ENCODE measurements at places on chromosomes 1 and 21.

DNA sequence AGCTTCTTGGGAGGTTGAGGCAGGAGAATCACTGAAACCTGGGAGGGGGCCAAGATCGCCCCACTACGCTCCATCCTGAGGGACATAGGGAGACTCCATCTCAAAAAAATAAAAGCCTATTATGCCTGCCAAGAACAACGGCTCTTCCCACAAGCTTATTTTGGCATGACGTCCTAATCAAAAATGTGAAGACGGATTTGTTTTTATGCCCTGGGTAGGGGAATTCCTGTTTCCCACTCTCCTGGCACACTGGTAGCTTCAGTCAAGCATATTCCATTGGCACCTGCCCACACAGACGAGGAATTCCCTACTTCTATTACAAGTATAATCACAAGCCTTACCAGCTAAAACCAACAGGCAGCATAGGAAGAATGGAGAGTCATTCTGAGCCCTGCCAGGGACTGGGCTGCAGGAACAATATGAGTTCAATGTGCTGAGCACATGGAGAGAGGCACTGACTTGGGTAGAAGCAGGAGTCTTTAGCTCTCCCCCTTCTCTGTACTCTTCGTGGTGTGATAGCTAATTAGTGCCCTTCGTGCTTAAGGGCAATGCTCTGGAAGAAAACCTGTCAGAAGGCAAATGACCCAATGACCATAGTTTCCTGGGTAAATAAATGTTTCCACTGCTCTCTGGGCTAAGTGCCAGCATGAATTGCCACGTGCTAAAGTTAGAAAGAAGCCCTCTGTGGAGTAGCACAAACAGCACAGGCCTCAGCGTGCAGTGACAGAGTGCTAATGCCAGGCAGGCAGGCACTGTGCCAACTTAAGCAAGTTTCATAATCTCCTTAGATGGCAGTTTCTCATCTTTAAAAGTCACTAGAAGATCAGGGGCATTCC is 16.8 kb downstream of the TNFSF4 start:
- no peak for DNase-seq

DNA sequence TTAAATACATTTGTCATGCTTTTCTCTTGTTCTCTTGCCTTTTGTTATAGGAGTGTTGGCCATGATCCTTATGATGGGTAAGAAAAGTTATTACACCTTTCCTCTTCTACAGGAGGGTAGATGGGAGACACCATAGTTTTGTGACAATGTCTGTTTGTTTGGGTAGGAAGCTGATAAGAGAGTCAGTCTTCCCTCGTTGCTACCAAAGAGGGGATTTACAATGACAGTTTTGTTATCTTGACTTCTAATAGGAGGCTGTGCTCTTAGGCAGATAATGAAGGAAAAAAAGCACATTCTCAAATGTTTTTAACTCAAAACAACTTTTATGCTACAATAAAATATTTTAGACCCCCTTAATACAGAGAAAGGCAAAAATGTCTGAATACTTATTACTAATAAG is 48.0 kb upstream of the WLS start:
- DNase-seq: no peak

DNA sequence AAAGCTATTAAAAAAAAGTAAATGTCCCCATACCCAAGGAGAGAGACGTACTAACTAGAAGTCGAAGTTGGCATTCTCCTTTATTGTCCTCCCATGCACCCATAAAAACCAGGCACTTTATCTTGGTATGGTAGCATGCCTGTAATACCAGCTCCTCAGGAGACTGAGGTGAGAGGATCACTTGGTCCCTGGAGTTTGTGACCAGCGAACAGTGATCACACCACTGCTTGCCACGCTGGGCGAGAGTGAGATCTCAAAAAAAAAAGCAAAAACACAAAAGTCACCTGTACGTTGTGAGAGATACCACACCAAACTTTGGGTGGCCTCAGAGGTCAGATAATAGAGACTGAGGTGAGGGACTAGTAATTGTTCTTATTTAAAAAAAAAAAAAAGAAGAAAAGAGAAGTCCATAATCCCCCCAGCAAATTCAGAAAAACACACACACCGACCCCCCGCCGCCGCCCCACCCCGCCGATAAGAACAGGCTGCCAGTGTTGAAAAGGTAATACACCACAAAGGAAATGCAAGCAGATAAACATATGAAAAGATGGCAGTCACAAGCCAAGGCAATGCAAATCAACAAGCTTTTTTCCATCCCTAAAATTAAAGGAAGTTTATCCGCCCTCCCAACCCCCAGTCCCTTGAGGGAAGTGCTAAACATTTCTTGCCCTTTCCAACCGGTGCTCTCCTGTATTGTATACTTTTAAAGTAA is 3.6 kb downstream of the L1TD1 start:
- DNase-seq: no peak

- DNase-seq: no peak
Measured at GRCh38 chr1:151213560-151213959, 15.2 kb downstream of the PIP5K1A start.

GRCh38 chr1:87295445-87296110 is 33.1 kb upstream of the LMO4 start:
- no peak for DNase-seq

GRCh38 chr1:20480951-20481617 is 4.9 kb downstream of the CAMK2N1 start:
- DNase-seq: no peak

GRCh38 chr1:214378492-214378891 is 97.5 kb downstream of the SMYD2 start:
- no peak for DNase-seq

DNA sequence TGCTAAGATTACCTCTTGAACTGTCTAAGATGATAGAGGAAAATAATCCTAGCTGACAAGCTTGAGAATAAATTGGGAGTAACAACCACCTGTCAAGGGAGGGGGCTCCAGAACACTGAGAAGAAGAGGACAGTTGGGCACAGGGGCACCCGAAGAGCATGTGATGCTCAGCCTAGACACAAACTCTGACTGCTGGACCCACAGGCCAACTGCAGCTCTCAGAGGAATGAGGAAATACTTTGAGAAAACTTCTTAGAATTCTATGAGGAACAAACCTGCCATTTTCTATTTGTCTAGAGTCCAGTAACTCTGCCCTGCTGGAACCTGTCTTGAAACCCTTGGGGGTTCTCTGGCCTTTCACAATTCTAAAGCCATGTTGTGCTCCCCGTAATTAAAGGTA is 124.1 kb upstream of the KCNK2 start:
- no peak for DNase-seq

- DNase-seq: no peak
Measured at GRCh38 chr1:59393211-59394180, 96.6 kb downstream of the FGGY start.

- no peak for DNase-seq
Measured at GRCh38 chr1:29047142-29047541, 76.6 kb downstream of the TMEM200B start.

Measured in stimulated activated CD8-positive, alpha-beta memory T cell treated with anti-CD3 and anti-CD28 coated beads, Interleukin-15, amount 100 ng/mL, for 24 hours (primary cell).